ENCODE measurements at places on chromosomes 2 and 18. TPM values are rescaled to one million over a fixed set of nuclear protein-coding genes. Genes with fewer than 3 reads are reported as not detected.
A peak's percentile ranks its signal among the peaks of the same experiment; 100 is the strongest.

Gene PELI1
- 53.0 TPM for total RNA-seq

- no peak for DNase-seq
Observed at GRCh38 chr2:177275743-177276055, 11.2 kb upstream of the NFE2L2 start.

DNA sequence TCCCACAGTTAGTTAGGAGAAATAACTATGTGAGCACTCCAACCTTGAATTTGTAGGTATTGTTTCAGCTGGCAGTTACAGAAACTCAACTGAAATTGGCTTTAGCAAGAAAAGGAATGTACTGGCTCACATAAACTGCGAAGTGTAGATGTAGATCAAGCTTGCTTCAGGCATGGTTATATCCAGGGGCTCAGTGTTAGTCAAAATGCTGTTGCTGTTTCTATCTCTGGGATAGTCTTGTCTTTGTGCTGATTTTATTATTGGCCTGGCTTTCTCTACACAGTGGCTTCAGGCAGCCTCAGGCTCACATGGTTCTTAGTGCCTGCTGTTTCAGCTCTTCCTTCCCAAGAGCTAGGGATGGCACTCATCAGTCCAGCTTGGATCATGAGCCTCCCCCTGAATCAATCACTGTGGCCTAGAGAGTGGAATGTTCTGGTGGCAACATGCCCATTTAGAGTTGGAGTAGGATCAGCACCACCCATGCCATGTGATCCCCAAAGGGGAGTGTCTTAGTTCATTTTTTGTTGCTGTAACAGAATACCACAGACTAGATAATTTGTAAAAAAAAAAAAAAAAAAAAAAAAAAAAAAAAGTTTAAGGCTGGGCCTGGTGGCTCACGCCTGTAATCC, 69.1 kb upstream of the FOXI3 start:
- DNase-seq, result no peak

Gene TCF4
- total RNA-seq, result 474 TPM

DNA sequence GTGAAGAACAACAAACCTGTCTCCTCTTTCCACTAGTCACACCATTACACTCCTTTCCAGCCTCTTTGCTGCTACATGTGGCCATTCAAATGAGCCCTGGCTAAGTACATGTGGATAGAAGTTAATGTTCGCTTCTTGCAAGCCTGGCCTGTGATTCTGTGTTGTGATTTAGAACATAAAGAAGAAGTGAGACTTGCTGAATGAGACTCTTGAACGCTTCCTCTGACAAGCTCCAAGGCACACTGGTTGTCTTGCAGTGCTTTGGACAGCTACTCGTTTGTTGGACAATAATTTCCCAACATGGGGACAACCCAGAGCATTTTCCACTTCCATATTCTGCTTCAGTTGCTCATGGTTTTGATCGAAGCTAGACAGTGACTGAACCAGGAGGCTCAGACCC, 57.3 kb downstream of the CCDC74A start:
- DNase-seq, result no peak

GRCh38 chr2:23506531-23507266, 121.7 kb downstream of the KLHL29 start:
- DNase-seq, result no peak

Gene SLC20A1
- 75.5 TPM for total RNA-seq

DNA sequence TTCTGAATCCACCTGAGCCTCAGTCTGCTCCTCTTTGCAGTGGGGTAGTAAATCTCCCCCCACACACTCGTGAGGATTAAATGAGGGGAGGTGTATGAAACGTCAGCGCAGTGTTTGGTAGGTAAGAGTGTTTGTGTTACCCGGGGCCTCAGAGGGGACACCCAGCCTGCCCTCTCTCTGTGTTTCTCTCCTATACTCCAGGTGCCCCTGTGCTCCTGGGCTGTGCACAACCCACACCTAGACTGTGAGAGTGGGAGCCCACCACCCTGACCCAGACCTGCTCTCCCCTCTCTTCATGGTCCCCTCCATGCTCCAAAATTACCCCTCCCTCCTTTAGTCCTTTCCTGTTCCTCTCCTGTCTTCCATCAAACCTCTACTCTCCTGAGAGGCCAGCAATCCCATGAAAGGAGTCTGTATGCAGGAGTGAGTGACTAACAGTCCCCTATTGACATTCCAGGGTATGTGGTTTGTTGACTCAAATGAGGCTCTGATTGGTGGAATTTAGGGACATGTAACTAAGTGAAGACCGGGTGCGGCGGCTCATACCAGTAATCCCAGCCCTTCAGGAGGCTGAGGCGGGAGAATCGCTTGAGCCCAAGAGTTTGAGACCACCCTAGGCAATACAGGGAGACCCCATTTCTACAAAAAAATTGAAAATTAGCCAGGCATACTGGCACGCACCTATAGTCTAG, 10.4 kb downstream of the CIB4 start:
- DNase-seq, result no peak

Gene LIMS1
- 430 TPM for total RNA-seq

- DNase-seq, result no peak
Observed at GRCh38 chr2:171271386-171271785, 110.7 kb upstream of the TLK1 start.

Gene REG1B
- total RNA-seq, result not detected

DNA sequence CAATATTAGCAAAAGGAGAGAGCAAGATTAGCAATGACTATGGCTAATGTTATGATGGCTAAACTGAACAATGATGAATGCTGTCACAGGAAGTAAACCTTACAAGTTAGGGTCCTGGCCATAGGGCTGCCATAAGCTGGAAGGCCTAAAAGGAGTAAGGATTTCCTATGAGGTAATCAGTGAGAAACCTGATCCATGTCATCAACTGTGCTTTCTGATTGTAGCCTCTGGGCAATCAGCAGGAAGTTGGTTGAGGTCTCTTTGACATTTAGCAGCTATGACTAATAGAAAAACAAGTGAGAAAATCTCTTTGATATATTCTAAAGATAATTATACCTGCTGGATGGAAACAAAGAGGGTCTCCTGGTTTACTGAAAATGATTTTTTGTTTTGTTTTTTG, 193.0 kb downstream of the RAB3GAP1 start:
- peak; percentile 92 for DNase-seq

GRCh38 chr2:200406379-200406778, 99.9 kb downstream of the SPATS2L start:
- DNase-seq, result peak; percentile 77

Gene POTEC
- not detected for total RNA-seq

DNA sequence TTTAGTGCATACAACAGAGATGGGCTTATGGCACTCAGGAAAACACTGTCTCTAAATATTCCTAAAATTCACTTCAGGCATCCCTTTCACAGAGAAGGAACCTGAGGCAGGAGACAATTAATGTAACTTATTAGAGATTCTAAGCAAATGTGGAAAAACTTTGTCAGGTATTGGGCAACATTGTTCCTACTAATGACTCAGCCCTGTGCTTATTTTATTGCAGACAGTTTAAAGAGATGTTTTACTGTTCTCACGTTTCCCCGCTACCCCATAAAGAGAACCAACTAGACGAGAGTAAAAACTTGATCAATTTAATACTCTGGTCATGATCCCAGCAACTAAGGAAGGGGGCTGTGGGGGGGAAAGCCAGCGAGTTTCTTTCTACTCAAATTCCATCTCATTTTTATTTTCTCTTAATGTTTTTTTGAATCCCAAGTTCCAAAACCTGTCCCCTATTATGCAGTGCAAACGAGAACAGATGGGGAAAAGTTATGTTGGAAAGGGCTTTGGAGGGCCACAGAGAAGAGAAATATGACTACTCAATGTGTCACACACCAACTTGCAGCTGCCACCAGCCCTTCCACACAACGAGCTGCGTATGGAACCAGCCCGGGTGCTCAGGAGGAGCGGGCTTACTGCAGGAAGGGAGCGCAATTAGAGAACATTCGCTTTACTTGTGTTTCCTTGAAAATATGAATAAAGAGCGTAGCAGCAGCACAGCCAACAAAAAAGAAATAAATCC, 18.7 kb upstream of the ACVR1 start:
- no peak for DNase-seq

- DNase-seq, result peak; percentile 0
Observed at GRCh38 chr18:1104181-1104881, 199.7 kb downstream of the ADCYAP1 start.

Gene RASGRP3
- 202 TPM for total RNA-seq

DNA sequence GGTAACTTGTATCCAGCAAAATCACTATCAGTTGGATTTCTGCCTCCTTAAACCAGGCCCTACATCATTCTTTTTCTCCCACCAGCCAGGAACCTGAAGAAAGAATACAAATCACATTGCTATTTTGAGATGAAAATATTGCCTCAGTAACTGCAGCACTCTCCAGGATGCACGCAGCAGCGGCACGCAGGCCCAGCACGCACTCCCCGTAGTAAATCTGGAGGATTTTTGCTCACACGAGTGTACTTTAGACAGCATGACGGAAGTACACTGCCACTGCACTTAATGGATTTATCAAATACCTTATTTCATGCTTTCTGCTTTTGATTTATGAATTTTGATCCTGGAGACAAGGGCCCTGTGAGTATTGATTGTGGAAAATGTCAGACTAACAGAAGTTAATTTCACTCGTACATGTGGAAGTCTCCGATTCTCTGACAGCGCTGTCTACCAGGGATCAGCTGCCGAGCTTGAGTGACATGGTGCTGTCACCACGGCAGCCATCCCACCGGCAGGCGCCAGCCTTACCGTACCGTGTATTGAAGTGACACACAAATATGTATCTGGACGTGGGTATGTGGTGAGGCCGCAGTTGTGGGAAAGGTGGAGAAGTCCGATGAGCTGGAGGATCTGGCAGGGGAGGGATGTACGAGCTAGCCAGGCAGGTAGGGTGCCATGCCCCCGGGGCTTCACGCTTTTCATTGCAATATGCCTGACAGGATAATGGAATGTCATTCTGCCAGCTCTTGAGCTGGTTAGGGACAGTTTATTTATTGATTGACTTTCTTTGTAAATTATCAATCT, 863.7 kb downstream of the GALR1 start:
- DNase-seq, result no peak

DNA sequence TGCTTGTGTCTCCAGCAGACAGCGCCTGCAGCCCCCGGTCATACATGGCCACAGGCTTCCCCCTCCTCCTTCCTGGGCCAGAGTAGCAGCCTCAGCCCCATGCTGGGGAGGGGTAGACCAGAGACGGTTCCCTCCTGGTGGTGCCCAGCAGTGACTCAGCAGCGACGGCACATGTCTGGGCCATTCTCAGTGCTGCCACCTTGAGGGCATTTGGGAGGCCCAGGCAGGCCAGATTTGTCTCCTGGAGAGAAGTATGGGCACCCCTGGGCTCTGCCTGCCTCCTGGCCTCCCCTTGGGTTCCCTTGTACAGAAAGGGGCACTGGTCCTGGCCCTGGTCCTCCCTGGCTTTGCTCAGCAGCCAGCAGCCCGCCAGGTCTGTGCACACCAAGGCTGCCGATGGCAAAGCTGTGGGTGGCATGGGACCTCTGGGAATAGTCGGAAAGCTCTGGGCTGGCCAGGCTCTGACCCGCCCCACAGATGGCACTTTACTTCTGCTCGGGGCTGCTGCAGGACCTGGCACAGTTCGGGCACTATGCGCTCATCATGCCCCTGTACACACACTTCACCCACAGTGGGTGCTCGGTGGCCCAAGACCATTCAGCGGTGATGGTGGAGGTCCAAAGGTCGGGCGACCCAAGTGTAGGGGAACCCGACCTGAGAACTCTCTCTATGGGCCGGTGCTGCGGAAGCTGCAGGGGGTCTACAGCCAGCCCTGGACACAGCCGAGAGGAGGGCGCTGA, 11.4 kb upstream of the ALPI start:
- DNase-seq, result peak; percentile 82

- no peak for DNase-seq
Observed at GRCh38 chr2:124254621-124255020, 229.5 kb downstream of the CNTNAP5 start.

Gene CHST9
- 0.34 TPM for total RNA-seq

- no peak for DNase-seq
Observed at GRCh38 chr18:5334456-5335075, 39.0 kb upstream of the ZBTB14 start.

DNA sequence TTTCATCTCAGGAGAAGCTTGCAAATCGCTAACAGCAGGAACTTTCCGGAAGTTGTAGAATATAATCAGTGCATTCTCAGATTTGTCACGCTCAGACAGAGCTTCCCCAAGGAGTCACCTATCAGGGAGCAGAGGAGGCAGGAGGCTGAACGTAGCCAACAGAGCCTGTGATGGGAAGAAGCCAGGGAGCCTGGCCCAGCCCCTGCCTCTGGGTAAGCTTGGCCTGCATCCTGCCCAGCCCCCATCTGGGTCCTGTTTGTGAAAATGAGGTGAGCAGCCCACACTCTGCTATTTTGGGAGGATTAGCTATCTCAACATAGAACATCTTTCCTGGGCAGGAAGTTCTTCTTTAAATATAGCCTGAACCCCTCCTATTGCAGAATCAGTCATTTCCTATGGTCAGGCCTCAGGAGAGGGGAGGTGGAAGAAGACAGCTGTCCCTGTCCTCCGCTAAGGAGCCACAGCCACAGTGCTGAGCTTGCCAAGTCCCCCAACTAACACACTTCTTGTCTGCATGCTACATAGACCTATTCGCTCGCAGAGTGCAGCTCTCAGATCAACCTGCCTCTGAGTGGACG, 19.2 kb upstream of the PKDCC start:
- no peak for DNase-seq

- peak; percentile 25 for DNase-seq
Observed at GRCh38 chr2:241309684-241310117, 5.8 kb downstream of the HDLBP start.

Gene ZNF236
- total RNA-seq, result 7.4 TPM

Gene RAX
- total RNA-seq, result not detected

DNA sequence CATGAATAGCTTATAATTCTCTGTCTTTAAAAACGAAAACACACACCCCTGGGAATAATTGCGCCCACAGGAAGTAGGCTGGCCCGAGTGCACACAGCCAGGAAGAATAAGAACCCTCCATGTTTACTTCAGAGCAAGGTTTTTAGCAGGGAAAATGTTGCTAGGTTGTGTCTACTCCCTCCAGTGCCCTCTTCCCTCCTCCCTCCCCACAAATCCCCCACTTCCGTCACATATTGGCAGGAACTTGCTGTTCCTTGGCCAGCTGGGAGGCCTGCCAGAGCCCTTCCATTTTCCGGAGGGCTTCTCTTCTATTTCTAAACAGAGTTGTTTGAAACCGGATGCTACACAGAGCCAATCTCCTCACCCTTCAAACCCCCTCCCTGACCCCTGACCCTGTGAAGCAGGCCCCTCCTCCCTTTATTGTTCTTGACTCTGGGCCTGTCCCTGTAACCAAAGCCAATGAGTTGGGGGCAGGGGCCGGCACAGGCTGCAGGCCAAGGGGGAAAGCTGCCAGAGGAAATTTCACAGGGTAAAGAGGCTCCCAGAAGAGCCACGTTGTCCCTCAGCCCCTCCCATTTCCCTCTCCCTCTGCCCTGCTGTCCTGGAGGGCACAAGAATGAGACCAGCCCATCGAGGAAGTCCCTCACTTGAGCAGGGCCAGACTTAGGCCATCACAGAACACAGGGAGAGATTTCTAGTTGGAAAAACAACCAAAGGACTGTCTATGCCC, 49.8 kb upstream of the LGALSL start:
- DNase-seq, result peak; percentile 98

Gene POTEJ
- 0.47 TPM for total RNA-seq

- no peak for DNase-seq
Observed at GRCh38 chr18:79872527-79873444, 75.0 kb downstream of the KCNG2 start.

Gene CD8B
- not detected for total RNA-seq

- no peak for DNase-seq
Observed at GRCh38 chr2:68594041-68594440, 49.3 kb upstream of the PROKR1 start.

Gene MYO7B
- total RNA-seq, result not detected

- DNase-seq, result no peak
Observed at GRCh38 chr2:191946471-191947182, 99.7 kb upstream of the CAVIN2 start.

All from dermis blood vessel endothelial cell (primary cell).